ENCODE measurements at places on chromosomes 3 and 15.

DNA sequence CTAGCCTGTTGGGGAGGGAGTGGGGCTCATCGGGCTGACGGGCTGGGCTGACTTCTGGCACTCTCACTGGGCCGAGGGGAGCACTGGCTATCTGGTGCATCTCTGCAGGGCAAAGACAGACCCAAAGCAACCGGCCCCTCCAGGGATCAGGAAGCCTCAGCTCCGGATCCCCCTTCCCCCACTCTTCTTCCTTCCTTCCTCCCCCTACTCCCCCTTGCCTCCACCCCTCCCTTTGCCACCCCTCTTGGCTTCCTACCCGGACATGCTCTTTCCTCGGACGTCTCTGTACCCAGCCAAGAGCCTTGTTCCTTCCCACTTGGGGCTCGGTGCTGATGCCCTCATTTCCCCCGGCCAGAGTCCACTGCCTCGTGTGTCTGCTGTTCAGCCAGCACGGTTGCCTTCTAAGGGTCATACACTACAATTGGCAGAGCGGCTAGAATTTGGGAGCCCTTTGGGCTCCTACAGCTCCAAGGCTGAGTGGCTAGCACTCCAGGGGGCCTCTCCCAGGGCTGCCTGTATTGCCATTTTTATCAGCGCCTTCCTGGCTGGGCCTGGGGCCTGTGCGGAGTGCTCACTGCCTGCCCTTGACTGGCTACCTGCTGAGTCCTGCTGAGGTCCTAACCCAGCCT is 10.9 kb downstream of the SEMA3F start:
- DNase-seq, result no peak

GRCh38 chr3:193490580-193490979 is 64.1 kb downstream of the ATP13A4 start:
- DNase-seq, result no peak

- no peak for DNase-seq
Observed at GRCh38 chr3:194773771-194774455, 88.2 kb downstream of the FAM43A start.

- DNase-seq, result no peak
Observed at GRCh38 chr15:40944510-40945296, 8.6 kb upstream of the CHAC1 start.

DNA sequence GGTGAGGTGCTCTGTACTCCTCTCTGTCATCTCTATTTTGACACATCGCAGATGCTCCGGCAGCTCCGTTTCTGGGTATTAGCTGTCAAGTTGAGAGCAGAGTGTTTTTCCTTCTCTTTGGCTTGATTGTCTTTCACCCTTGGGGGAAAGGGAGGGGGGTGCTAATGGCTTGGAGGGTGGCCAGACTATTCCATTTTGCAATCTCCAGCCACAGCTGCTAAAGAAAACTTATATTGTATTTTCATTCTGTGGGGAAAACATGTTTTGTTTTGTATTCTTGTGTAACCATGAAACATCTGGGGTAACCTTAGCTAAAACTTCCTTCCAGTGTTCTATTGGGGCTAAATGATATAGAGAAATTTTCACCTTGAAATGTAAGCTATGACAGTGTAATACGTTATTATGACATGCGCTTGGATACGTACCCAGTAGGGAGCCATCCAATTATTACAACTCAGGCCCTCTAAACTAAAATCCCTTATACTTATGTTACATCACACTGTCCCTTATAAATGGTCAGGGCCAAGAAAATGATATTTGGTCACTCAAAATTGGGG is 14.0 kb upstream of the LARP6 start:
- peak; percentile 18 for DNase-seq

DNA sequence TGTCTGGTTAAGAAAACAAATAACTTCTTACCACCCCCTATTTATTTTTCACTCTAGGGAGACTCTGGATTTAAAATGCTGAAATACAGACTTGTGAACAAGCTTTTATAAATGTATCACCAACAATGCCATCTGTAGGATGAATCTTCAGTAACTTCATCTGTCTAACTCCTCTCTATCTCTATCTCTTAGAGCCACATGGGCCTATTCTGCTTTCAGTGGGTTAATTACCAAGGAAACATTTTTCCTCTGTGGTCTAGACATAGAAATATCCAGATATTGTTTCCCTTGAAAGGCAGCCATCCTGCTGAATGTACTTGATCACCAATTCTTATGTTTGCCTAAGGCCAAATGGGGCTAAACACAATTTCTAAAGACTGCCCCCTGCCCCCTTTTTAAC is 167.6 kb upstream of the COL8A1 start:
- DNase-seq, result no peak

- DNase-seq, result no peak
Observed at GRCh38 chr3:10380906-10381305, 60.0 kb upstream of the SEC13 start.

- no peak for DNase-seq
Observed at GRCh38 chr3:14906355-14906971, 40.9 kb upstream of the NR2C2 start.

GRCh38 chr3:101292027-101292426 is 28.3 kb downstream of the IMPG2 start:
- no peak for DNase-seq

GRCh38 chr15:45842151-45842550 is 207.3 kb downstream of the SQOR start:
- DNase-seq, result no peak
